Activated CD8-positive, alpha-beta memory T cell treated with anti-CD3 and anti-CD28 coated beads for 24 hours (primary cell): ENCODE measurements at places on chromosomes 1 and 21.

DNA sequence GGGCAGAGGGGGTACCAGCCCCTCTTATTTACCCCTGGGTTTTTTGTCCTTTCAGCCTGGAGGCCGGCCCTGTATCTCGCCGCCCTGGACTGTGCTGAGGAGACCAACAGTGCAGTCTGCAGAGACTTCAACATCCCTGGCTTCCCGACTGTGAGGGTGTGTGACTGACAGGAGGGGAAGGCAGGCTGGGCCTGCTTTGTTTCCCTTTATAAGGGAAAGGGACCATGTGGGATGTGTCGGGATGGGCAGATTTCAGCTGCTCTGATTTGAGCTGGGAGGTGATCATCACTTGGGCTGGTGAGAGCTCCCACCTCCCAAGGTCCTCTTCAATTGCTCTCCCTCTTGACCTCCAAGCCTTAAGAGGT is 11.7 kb downstream of the QSOX1 start:
- no peak for DNase-seq

DNA sequence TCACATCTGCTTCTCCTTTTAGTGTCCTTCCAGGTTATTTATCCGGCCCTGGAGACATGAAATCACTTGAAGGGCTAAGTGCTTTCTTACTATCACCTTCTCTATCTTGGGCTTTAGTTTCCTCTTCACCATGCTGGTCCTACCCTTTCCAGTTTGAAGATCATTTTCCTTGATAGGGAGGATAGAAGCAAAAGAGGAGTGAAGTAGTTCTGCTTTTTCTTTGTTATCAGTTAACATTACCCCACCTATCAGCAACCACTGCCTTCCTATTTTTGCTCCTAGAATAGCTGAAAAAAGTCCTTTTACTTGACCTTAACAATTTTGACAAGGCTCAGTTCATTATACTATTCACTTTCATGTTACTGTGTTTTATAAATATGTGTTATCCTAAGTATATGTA is 19.4 kb downstream of the RGL1 start:
- DNase-seq = no peak

GRCh38 chr1:3889936-3890335 is 10.1 kb downstream of the C1orf174 start:
- no peak for DNase-seq

DNA sequence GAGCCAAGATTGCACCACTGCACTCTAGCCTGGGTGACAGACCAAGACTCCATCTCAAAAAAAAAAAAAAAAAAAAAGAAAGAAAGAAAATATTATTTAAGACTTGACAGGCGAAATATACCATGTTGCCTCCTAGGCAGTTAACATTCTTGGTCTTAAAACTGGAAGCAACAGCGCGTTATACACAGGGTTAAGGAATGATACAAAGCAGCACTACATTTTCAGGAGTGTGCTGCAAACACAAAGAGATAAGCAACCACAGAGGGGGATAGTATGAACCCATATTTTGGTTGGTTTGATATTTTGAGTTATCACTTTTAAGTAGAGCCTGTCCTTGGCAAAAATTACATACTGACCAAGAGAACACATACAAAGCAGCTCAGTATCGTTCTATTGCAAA is 25.1 kb downstream of the USP24 start:
- no peak for DNase-seq

GRCh38 chr1:2481885-2482284 is 5.8 kb downstream of the PLCH2 start:
- DNase-seq = no peak
